Stomach (tissue), 19 donors: ENCODE measurements at places on chromosomes 6 and 20. TPM values are rescaled to one million over a fixed set of nuclear protein-coding genes. Genes with fewer than 3 reads are reported as not detected.
A peak's percentile ranks its signal among the peaks of the same experiment; 100 is the strongest.

DNA sequence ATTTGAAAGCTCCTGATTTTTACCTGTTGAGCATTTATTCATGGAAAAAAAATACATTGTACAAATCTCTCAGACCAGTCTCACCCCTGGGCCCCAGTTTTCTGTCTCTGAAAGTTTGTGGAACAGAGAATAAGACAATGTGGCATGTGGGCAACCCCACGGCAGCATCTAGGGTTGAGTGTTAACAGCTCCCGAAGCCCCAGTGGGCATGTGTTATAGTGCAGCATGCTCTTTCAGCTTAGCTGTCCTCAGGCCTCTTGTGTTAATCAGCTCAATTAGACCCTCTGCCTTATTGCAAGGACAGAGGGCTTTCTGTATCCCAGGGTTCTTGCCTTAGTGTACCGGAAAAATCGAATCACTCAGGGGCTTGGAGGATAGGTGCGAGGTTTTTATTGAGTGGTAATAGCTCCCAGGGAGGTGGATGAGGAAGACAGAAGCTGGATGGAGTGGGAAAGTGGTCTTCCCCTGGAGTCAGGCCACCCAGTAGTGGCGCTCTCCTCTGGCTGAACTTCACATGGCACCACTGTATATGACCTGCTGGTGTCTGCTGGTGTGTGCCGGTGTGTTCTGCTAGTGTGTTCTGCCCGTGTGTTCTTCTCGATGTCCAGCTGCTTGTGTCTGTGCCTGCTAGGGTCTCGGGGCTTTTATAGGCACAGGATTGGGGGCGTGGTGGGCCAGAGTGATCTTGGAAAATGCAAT is 382.8 kb downstream of the EPM2A start:
- no peak for DNase-seq

GRCh38 chr6:45965007-45965406 is 50.7 kb downstream of the CLIC5 start:
- DNase-seq = no peak

DNA sequence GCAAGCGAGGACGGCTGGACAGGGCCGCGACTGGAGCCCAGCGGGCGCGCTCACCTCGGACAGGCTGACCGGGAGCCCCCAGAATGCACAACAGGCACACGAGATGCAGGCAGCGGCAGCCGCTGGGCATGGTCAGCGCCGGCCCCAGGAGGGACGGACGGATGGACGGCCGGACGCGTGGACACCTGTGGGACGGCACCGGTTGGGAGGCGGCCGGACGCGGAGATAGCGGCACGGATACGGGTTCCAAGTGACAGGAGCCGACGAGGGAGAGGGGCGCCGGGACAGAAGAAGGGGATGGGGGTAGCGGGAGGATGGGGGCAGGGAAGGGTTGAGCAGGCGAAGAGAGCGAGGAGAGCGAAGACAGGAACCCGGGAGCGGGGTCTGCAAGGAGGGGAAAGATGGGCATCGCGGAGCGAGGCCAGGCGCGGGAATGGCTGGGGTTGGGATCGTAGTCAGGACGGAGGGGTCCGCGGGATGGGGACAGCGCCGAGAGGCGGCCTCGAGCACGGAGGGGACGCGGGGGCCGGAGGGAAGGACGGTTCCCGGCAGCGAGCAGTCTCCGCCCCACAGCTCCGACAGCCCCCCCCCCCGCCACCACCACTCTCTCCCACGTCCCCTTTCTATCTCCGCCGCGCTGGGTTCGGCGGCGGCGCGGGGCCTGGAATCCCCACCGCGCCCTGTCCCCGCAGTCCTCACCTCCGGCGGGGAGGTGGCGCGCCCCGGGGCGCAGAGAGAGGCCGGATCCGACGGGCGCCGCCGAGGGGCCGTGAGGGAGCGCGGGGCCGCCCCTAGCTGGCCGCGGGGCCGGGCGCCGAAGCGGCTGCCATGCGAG is 435 bp downstream of the DLK2 start:
- DNase-seq = peak; percentile 88

GRCh38 chr6:79077715-79078074 is 359 bp downstream of the PHIP start:
- DNase-seq = peak; percentile 49

DEFB132 gene
- not detected for total RNA-seq

TRIM31 gene
- total RNA-seq = 11.0 TPM

GRCh38 chr6:34654061-34654710 is 42.4 kb downstream of the ILRUN start:
- no peak for DNase-seq

GRCh38 chr6:21381331-21381963 is 212.1 kb upstream of the SOX4 start:
- peak; percentile 78 for DNase-seq

DNA sequence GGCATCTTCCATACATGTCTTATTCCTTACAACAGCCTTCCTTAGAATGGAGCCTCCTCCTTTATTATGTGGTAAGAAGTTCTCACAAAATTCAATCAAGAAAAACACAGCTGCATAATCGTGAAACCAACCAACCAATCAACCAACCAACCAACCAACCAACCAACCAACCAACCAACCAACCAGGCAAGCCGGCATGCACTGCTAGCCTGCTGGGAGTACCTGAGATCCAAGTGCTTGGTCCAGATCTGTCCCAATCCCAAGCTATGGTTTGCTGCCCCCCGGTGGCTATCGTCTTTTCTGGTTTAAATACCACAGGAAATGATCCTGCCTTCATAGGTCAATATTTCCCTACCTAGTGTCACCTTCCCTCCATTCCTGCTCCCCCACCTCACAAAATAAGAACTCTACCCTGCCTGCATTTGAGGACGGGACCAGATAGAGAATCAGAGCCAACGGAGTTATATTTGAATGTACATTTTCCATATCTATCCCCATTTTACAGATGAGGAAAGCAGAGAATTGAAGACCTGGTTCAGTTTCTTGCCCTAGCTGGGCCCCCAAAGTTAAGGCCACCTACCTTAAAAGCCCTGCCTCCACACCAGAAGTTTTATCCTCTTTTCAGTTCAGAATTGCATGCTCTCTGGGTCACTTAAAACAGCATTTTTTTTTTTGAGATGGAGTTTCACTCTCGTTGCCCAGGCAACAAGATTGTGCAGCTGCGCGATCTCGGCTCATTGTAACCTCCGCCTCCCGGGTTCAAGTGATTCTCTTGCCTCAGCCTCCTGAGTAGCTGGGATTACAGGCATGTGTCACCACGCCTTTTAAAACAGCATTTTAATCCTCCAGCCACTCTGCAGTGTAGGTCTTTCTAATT is 27.1 kb downstream of the RAB44 start:
- DNase-seq = peak; percentile 83

DNA sequence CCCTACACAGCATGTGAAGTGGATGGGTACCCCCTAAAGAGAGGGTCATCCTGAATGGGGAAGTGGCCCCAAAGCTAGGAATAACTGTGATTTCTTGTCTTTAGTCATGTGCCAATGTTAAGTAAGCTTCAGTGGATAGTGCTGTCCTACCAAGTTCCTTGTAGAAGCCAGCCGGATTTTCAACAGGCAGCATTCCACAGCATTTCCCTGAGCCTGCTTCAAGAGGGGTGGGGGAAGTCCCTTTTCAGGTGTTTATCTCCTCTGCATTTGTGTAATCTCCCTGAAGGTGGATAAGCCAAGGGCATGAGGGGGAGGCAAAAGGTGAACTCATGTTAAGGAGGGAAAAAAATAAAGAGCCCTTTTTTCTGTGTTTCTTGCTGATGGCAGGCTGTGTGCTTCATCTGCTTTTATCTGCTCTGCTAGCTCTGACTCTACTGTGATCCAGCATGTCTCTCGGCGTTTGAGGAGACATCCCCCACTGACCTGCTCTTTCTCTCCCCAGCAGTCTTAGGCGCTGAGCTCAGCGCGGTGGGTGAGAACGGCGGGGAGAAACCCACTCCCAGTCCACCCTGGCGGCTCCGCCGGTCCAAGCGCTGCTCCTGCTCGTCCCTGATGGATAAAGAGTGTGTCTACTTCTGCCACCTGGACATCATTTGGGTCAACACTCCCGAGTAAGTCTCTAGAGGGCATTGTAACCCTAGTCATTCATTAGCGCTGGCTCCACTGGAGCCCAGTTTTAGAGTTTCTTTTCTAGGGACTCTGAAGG is 1.9 kb downstream of the EDN1 start:
- DNase-seq = peak; percentile 72

DEFB124 gene
- not detected for total RNA-seq

ARMC12 gene
- not detected for total RNA-seq

LY6G6D gene
- not detected for total RNA-seq

TRERF1 gene
- 5.9 TPM for total RNA-seq

DNA sequence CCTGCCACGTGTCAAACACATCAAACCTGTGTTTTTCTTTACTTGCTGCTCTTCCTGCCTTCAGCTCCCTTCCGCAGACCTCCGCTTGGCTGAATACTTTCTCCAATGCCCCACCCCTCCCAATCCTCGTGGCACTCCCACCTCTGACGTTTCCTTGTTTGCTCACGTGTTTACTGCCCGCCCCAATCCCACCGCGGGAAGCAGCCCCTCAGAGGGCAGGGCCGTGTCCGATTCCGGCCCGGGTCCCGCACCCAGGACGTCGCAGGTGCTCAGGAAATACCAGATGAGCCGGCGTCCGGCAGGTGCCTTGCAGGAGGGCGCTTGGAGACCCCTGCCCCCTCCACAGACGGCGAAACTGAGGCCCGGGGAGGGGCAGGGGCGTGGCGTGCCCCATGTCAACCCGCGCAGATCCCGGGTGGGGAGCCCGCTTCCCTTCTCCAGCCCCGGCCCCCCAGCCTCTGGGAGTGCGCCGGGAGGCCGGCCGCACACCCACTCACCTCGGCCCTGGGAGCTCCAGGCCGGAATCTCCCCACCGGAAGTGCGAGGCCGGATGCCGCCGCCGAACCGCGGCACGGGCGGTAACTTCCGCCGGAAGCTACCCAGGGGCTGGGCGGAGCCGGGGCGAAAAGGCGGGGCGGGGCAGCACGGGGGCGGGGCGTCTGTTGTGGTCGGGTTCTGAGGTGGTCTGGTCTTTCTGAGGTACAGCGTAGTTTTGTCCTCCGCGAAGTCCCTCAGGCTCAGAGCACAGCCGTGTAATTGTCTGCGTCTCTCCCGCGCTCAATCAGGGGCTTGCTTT is 42.3 kb downstream of the ELMO2 start:
- DNase-seq = peak; percentile 87

DNA sequence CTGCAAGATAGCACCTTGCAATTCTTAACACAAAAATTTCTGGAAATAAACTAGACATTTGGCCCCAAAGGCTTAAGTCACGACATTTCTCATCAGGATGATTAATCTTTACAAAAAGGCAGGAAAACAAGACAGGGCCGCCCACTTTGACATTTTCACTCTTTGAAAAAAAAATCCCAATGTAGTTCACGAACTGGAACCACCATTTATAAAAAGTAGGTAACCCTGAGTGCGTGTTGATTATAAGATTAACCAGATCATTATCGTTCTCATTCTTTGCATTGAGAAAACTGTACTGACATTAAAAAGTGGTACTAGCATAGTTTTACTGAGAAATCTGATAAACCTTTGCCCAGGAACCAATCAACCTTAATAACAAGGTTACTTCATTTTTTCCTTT is 108.8 kb downstream of the HUS1B start:
- DNase-seq = no peak

VNN1 gene
- 2.3 TPM for total RNA-seq

MRAP2 gene
- total RNA-seq = 9.0 TPM

DNA sequence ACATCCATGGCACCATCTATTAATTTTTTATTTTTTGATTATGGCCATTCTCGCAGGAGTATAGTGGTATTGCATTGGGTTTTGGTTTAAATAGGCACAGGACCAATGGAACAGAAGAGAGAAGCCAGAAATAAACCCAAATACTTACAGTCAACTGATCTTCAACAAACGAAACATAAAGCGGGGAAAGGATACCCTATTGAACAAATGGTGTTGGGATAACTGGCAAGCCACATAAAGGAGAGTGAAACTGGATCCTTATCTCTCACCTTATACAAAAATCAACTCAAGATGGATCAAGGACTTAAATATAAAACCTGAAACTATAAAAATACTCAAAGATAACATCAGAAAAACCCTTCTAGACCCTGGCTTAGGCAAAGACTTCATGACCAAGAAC is 25.3 kb upstream of the RUNX2 start:
- no peak for DNase-seq

DNA sequence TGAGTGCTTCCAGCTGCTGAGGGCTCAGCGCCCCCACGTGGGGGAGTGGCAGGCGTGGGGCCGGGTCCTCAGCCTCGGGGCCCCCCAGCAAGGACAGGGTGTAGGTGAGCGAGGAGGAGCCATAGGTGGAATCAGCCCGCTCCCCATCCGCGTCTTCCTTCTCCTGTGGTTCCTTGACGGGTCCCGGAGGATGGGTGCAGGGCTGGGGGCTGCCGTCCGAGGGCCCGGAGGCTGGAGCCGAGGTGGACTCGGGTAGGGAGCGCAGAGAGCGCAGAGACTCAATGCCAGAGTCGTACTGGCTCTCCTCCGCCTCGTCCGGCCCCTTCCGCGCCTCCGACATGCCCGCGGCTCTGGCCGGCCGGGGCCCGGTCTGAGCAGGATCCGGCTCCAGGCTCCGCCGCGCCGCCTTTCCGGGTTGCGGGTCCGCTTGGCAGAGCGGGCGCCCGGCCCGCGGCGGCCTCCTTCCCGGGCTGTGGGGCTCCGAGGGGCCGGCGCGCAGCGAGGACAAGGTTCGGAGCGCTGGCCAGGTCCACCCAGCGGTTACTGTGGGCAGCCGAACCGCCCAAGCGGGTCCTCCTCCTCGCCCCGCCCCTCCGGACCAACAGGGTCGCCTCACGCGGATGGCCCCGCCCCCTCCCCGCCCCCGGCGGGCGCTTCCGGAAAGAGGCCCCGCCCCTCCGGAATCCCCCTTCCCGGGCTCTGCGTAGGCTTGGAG is at the start of gene NFKBIE:
Gene NFKBIE (minus strand): TSS at position 545 of the 715 bp plus-strand sequence. CDS start 205 bp downstream, at position 340.
- DNase-seq = peak; percentile 97

TCP11 gene
- not detected for total RNA-seq

DNA sequence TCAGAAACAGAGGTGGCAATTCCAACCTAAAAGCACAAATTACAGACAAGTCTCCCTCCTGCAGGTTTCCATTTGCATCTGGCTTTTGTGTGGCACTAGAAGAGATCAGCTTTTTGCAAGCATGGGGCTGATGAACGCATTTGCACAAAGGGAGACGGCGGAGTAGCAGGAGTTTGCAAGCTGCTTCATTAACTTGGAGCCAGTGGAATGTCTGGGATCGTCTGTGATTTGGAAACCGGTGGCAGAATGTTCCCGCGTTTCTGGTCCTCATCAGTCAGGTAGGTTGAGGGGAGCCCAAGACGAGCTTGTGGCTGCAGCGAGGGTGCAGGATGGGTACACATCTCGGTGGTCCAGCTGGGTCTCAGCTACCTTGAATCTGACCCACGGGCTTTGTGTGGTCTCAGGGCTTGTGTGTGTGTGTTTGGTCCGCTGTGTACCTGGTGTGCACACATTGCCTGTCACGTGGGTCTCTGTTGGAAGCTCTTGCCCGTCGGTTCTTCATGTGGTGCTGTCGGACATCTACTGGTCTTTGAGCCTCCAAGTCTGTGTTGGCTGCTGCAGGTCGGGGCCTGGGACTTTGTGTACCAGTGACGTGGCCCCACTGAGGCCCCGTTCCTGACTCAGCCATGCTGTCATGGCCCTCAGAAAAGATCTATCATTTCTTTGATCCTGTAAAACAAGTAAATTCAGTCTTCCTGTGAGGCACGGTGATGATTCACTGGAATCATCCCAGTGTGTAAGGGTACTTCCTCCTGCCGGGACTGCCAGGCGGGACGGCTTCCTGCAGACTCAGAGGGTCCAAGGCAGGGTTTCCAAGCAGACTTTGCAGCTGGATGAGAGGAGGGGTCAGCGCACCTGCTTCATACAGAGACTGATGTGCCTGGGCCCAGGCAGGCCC is 12.4 kb upstream of the MYT1 start:
- DNase-seq = no peak

- DNase-seq = no peak
Observed at GRCh38 chr20:51140671-51141070, 117.8 kb upstream of the KCNG1 start.
